GM23248 (cell line): ENCODE measurements at places on chromosomes 1 and 21.

DNA sequence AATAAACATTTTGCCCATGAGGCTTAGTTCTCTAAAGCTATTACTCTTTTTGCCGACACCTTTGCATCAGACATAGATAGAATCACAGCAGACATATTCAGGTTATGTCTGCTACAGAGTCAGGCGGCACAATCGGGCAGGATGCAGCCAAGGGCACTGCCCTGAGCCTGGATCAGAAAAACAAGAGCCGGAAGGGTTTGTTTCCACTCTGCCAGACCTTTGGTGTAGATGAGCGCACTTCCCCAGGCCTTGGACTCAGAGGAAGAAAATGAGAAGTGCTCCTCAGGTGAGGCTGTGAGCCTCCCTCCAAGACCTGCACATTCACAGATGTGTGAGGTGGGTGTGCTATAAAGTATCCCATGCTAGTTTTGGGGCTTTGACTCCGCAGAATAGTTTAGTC, 43.7 kb downstream of the GNG12 start:
- no peaks in the 10 kb centered on the region for H3K36me3 ChIP-seq
- no peaks in the 10 kb centered on the region for H3K27me3 ChIP-seq
- peaks cover 79% of the 10 kb centered on the region for H3K4me1 ChIP-seq
- H3K4me3 ChIP-seq = no peak overlapping the region
- H3K27ac ChIP-seq = no peak overlapping the region

DNA sequence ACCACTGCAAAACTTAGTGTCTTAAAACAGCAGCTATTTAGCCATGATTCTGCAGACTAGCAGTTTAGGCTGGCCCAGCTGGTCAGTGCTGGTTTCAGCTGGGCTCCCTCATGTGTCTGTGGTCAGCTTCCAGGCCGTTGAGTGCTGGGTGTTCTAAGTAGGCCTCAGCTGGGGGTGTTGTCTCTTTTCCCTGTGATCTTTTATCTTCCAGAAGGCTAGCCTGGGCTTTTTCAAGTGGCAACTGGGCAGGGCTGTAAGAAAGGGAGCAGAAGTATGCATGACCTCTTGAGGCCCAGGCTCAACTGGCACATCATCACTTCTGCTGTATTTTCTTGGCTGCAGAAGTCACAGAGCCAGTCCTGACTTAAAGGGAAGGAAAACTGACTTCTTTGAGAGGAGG, 136.1 kb downstream of the KIF26B start:
- H3K27ac ChIP-seq = no peak overlapping the region
- no peaks in the 10 kb centered on the region for H3K27me3 ChIP-seq
- no peak overlapping the region for H3K4me3 ChIP-seq
- DNase-seq = peak; percentile 9

DNA sequence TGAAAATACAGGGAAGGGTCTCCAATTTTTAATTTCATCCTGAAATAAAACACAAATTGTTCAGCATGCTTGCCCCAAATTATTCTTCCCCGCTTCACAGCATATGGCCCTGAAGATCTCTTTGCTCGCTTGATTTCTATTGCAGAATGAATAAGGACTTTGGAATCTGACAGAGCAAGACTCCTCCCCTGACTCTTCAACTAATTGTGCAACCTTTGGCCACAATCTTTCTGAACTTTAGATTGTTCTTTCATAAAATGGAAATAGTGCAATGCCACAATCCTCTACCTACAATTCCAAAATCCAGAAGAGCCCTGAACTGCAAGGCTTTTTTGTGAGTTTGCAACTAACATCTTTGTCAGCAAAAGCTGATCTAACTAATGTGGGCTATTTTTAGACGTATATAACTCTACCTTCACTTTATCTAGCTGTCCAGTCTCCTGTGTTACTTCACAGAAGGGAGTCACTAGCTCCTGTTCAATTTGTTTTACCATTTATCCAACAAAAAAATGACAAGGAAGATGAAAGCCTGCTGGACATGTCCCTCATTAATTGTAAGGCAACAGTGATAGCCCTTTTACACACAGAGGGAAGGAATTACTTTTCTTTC, 13.4 kb downstream of the RNASEL start:
- no peak overlapping the region for H3K4me3 ChIP-seq
- peaks cover 11% of the 10 kb centered on the region for H3K4me1 ChIP-seq
- H3K27me3 ChIP-seq = no peaks in the 10 kb centered on the region
- peak; percentile 84 for DNase-seq
- 0 out of 2 replicates have a peak overlapping the region, but pooled peaks have one; percentile 20 for H3K27ac ChIP-seq
- H3K36me3 ChIP-seq = 0 out of 2 replicates have a peak, but pooled peaks cover 4% of the 10 kb centered on the region

DNA sequence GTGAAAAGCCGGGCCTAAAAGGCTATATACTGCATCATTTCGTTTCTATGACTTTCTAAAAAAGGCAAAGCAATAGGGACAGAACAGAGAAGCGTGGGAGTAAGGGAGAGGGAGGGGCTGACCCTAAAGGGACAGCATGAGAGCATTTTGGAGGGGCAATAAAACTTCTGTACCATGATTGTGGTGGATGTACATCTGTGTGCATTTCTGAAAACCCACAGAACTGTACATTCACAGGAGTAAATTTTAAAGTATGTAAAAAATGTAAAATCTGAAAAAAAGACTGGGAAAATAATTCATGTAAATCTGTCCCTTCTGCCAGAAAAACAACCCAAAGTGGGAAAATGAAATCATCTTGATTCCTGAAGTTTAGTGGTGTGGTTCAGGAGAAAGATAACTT, 235.4 kb downstream of the CENPF start:
- DNase-seq = peak; percentile 51
- no peaks in the 10 kb centered on the region for H3K36me3 ChIP-seq
- peak overlapping the region; percentile 34 for H3K27ac ChIP-seq
- peaks cover 63% of the 10 kb centered on the region for H3K4me1 ChIP-seq

GRCh38 chr21:28138272-28138671, 854.4 kb downstream of the LTN1 start:
- H3K4me3 ChIP-seq = no peak overlapping the region
- no peaks in the 10 kb centered on the region for H3K36me3 ChIP-seq
- DNase-seq = no peak
- no peak overlapping the region for H3K27ac ChIP-seq

DNA sequence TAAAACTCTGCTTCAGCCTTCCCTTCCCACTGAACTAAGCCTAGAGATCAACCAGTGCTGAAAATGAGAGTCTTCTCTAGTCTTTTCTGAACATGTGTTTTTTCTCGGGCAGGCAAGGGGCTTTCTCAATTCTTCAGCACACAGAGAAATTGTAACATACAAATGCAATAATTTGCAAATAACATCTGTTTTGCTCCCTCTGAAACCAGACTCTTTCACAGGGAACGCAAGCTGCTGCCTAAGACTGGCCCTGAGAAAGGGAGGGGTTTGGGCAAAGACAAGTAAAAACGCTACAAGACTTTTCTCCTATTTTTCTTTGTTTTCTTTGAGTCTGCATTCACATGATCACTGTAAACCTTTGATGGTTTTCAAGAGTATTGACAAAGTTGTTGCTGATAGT, 39.6 kb upstream of the VN1R5 start:
- no peaks in the 10 kb centered on the region for H3K27me3 ChIP-seq
- H3K27ac ChIP-seq = no peak overlapping the region
- no peak overlapping the region for H3K4me3 ChIP-seq
- no peaks in the 10 kb centered on the region for H3K4me1 ChIP-seq
- no peaks in the 10 kb centered on the region for H3K36me3 ChIP-seq
